ENCODE measurements at places on chromosomes 3 and 15.
A peak's percentile ranks its signal among the peaks of the same experiment; 100 is the strongest.

GRCh38 chr3:14396031-14396692 lies 6.2 kb upstream of the SLC6A6 start:
- DNase-seq: no peak

GRCh38 chr3:194019398-194020165 lies 116.4 kb upstream of the HES1 start:
- DNase-seq: no peak

- no peak for DNase-seq
Measured at GRCh38 chr15:88604381-88605188, 16.6 kb upstream of the AEN start.

GRCh38 chr3:136516656-136517055 lies 235.5 kb downstream of the STAG1 start:
- no peak for DNase-seq

- no peak for DNase-seq
Measured at GRCh38 chr15:100353449-100353848, 11.7 kb upstream of the ADAMTS17 start.

- no peak for DNase-seq
Measured at GRCh38 chr3:99430348-99431134, 207.9 kb upstream of the COL8A1 start.

- no peak for DNase-seq
Measured at GRCh38 chr3:151290673-151291072, 12.3 kb upstream of the P2RY14 start.

DNA sequence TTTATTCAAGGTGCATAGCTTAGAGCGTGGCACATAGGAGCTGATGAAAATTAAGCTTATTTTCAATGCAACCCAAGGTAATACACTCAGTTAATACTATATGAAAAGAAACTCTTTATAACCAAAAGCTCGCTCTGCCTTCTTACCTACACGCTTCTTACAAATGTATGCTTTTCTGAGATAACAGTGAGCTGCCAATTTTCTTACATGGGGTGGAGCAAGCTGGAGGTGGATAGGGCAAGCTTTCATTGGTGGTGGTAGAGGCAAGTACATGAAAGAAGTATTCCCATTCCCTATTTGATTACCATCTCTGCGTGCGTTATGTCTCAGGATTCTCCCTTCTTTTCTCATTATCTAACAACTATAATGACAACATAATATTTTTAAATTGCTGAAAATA lies 8.9 kb downstream of the DZIP3 start:
- DNase-seq: no peak

GRCh38 chr3:183975981-183976662 lies 41.6 kb downstream of the ABCC5 start:
- no peak for DNase-seq

GRCh38 chr3:152050903-152051302 lies 177.5 kb downstream of the SUCNR1 start:
- no peak for DNase-seq

- DNase-seq: peak; percentile 71
Measured at GRCh38 chr3:143084856-143085731, 34.5 kb upstream of the CHST2 start.

DNA sequence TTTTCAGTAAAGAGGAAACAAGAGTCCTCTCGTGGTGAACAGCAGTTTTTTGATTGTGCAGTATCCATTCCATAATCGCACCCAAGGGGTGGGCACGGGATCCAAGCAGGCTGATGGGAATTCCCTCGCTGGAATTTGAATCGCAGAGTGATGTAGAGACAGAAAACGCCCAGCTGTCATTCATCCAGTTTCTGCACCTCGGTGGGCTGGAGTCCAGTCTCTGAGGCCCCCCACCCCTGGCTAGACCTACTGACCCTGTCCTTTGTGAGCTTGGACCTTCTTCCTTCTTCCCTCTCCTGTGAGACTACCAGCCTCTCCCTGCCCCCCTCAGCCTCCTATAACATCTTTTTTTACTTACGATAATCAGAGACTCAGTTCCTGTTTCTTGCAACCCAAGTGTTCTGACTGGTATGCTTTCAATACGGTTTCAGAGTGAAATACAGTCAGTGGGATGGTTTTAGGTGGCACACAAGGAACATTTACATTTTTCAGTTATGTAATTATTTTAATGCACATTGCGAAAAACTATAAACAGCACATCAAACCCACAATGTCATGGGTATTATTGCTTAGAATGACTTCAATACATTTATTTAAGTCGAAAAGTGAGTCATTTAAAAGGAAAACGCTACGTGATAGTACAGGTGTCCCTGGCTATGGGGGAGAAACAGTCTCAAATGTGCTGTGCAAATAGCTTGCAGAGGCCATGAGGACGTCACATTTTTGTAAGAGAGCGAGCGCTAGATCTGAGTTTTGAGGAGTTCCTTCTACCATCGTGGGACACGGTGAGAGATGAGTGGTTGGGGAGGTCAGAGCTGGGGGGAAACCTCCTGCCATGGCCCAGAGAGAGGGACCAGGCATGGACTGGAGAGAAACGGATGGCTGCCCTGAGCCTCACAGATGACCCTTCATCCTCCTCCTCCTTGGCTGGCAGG lies 37.5 kb upstream of the CHST2 start:
- DNase-seq: peak; percentile 57

- no peak for DNase-seq
Measured at GRCh38 chr3:174223042-174223441, 636.1 kb upstream of the NAALADL2 start.

- peak; percentile 42 for DNase-seq
Measured at GRCh38 chr3:115187149-115187757, 40.2 kb upstream of the ZBTB20 start.

DNA sequence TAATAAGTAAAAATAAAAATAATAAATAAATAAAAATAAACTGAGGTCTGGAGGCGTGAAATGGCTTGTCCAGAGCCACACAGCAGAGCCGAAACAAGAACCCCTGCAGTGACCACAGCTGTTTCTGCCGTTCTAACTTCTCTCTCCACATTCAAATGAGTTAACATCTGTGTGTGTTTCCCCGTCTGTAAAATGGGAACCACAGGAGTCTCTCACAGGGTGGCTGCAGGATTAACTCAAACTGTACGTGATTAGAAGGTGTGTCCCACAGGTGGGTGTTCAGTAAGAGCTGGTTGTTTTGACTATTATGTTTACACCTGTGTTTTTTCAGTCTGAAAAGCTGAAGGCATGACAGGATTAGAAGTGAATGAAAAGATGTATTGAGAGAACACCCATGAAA lies 27.0 kb upstream of the MUC4 start:
- peak; percentile 68 for DNase-seq

- no peak for DNase-seq
Measured at GRCh38 chr3:29805757-29806156, 524.9 kb downstream of the RBMS3 start.

DNA sequence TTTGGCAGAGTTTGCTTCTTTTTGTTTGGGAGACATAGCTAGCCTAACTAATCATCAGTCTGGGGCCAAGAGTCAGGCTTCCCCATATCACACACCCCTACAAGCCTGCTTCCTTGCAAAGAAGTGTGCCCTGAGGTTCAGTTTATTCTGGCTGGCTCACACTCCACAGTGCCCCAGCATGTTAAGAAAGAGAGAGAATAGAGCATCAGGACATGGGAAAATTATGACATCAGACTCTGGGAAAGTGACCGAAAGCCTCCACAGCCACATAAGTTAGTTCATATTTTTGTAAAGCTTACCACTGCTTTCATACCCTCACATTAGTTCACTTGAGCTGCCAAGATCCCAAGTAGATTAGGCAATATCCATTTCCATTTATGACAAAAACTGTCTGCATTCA lies 63.0 kb upstream of the CFAP161 start:
- no peak for DNase-seq

GRCh38 chr3:55879901-55880331 lies 392.8 kb upstream of the WNT5A start:
- DNase-seq: no peak

DNA sequence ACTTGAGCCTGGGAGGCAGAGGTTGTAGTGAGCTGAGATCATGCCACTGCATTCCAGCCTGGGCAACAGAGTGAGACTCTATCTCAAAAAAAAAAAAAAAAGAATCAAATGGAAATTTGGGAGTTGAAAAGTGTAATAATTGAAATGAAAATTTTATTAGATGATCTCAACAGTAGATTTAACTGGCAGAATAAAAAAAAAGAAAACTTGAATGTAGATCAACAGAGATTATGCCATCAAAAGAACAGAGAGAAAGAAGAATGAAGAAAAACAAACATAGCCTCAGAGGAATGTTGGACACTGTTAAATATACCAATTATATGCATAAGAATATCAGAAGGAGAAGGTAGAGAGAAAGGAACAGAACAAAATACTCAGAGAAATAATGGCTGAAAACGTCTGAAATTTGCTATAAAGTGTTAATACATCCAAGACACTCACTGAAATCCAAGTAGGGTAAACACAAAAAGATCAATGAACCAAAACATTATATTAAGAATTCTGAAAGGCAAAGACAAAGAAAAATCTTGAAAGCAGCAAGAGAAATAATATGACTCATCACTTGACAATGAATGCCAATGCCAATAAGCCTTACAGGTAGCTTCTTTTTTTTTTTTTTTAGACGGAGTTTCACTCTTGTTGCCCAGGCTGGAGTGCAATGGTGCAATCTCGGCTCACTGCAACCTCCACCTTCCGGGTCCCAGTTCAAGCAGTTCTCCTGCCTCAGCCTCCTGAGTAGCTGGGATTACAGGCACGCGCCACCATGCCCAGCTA lies 14.6 kb upstream of the ELP6 start:
- no peak for DNase-seq

GRCh38 chr3:170949211-170949610 lies 40.8 kb upstream of the EIF5A2 start:
- DNase-seq: no peak

DNA sequence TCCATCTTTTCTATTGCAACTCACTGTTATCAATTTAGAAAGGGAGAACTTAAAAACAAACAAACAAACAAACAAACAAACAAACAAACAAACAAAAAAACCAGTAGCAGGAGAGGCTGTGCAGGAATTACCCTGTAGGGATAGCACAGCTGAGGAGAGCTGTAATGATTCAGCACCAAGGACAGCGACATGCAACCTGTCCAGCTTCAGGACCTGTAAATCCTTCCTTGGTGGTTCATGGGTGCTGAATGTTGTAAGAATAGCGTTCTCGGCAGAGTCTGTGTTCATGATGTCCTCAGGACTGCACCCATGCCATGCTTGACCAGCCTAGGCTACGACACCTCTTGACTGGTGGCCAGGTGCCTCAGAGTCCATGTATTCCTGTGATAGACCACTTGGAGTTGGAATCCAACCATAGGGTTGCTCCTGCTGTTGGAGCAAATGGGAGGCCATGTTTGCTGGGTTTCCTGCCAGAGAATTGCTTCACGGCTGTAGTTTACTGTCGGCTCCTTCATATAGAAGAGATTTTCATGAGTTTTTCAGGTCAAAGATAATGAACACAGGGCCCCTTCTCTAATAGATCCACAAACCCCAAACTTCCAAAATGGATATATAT lies 65.9 kb downstream of the CACNA2D3 start:
- peak; percentile 50 for DNase-seq

- no peak for DNase-seq
Measured at GRCh38 chr15:56552659-56553058, 87.7 kb upstream of the MNS1 start.

GRCh38 chr3:147680837-147681483 lies 271.8 kb downstream of the ZIC1 start:
- DNase-seq: no peak

GRCh38 chr3:129195731-129196256 lies 12.1 kb upstream of the CNBP start:
- no peak for DNase-seq

DNA sequence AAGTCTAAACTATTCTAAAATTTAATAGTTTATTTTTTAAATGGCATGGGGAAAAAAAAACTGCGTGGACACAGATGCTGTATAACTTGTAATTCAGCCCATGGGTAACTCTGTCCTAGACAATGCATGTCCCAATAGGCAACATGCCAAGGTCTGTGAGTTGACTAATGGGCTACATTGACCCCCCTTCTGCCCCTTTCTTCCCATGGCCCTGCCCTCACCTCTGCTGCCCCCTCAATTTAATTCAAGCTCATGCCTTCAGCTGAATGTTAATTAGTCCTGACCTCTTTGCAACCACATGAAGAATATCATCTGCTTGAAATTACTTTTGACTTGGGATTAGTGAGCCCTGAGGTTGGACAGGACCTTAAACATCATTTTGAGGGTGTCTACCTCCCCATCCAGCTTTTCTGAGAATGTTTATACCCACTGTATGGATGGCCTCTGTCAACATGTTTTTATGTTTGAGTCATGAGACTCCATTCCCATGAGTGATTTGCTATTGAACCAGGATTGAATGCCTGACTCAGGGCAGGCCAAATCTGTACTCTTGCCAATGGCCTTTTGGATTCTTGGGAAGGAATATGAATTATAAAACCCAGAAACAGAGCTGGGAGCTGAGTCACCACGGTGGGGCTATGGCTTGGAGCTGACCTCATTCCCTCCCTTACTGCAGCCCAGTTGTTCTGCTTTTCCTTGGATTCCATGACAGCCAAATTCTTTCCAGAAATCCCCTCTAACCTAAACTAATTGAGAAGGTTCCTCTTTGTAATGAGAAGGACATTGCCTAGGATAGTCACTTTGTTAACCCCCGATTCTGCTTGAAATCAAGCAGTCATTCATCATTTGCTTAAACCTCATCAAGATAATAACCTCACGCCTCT lies 33.5 kb upstream of the PDE8A start:
- no peak for DNase-seq

GRCh38 chr3:121737644-121738043 lies 11.9 kb downstream of the GOLGB1 start:
- no peak for DNase-seq

GRCh38 chr3:106814231-106814630 lies 563.0 kb upstream of the CCDC54 start:
- no peak for DNase-seq

- DNase-seq: peak; percentile 41
Measured at GRCh38 chr15:76058714-76059319, 968 bp upstream of the TMEM266 start.

DNA sequence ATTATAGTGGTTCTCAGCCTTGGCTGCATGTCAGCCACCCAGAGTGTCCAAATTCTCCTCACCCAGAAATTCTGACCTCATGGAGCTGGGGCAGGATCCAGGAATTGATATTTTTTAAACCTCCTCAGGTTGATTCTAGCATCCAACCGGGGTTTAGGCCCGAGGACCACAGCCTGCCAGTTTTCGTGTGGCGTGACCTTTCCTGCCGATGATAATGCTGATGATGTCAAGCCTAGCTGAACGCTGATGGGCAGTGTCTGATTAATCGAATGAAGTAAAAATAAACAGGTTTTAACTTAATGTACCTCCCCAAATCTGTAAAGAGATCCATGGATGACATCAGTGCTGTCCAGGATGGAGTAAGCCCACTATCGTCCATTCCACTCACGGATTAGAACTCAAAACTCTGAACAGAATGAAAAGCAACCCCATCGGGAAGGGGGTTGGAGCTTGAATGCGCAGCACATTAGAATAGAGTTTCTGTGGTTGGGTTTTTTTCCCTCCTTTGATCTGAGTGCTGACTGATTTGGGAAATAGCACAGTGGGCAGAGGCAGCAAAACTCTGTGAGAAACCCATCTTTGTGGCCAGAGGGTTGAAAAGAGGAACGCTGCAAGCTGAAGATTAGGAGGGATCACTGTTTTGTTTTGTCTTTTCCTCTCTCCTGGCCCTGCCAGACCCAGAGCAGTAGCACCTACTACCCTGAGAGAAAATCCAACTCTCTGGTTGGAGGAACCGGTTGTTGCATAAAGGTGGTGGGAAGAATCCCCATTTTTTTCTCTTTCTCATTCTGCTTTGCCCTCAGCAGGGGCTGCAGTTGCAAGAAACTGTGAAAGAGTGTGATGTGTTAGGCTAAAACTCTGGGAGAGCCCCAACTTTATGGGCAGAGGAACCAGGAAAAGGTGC lies 153.9 kb downstream of the APBA2 start:
- no peak for DNase-seq
